Stimulated activated CD4-positive, alpha-beta T cell treated with anti-CD3 and anti-CD28 coated beads, Interleukin-12 subunit alpha, Interleukin-12 subunit beta, amount 100 ng/mL, for 24 hours (primary cell): ENCODE measurements at places on chromosomes 4 and X.

DNA sequence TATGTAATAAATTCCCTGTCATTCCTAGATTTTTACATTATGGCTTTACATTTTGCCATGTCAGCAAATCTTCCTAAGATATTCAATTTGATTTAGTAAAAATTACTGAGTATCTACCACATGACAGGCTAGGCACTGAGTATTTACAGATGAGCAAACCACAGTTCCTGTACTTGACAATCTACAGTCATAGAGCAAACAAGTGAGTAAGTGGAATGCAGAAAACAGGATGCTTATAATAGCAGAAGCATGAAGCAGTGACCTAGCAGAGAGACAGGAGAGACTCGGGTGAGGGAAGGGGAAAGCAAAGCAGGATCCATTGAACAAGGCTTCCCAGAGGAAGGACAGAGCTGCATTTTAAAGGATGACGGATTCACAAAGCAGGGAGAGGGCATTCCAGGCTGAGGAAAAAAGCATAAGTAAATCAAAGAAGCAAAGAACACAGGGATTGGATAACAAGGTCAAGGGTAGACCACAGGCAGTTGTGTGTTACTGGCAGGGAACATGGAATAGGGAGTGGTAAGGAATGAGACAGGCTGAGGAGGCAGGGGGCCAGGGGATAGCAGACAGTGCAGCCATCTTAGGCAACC lies 124.7 kb upstream of the C1QTNF7 start:
- DNase-seq, result no peak

GRCh38 chr4:82951196-82951595 lies 50.7 kb downstream of the THAP9 start:
- DNase-seq, result no peak

- DNase-seq, result peak; percentile 9
Measured at GRCh38 chr4:56655209-56655626, 25.9 kb downstream of the HOPX start.

- DNase-seq, result no peak
Measured at GRCh38 chr4:2827071-2827873, 16.4 kb upstream of the ADD1 start.

GRCh38 chr4:87047281-87047798 lies 112.5 kb downstream of the AFF1 start:
- DNase-seq, result no peak

- no peak for DNase-seq
Measured at GRCh38 chrX:133961046-133961445, 24.3 kb downstream of the GPC3 start.

DNA sequence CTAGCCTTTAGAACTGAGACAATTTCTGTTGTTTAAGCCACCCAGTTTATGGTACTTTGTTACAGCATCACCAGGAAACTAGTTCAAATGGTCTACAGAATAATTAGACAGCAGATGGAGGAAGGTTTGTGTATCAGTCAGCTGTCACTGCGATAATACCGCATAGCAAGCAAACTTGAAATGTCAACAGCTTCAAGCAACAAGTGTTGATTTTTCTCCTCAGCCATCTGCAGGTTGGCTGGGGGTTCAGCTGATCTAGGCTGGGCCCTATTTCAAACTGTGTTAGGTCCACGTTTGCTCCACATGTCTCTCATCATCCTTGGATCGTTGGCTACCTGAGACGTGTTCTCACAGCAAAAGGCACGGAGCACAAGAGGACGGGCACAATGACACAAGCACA lies 19.2 kb upstream of the PHEX start:
- no peak for DNase-seq

DNA sequence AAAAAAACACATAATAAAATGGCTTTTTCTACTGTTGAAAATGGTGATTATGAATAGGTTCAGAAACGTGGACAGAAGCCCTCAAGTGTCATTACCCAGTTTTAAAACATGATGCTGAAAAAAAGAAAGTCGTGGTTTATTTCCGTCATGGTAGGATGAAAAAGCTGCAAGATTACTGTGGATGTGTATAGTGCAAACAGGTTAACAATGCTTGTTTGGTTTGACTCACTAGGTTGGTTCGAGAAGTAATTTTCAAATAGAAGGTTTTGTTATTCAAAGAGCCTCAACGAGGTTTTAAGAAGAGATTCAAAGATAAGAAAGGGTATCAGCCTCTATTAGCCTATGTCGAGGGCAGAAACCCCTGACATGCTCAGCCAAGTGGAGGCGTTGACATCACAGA lies 2.5 kb upstream of the RXFP1 start:
- DNase-seq, result no peak

DNA sequence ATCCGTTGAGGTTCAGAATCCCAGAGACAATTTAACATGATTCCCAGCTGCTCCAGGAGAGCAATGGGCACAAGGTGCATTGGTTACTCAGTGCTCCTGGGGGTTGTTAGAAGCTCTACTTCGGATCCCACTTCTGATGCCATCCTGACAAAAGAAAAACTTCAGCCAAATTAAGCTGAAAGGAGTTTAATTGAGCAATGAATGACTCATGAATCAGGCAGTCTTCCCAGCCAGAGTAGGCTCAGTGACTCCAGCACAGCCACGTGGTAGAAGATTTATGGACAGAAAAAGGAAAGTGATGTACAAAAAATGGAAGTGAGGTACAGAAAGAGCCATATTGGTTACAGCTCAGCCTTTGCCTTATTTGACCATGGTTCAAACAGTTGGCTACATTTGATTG lies 95.7 kb downstream of the PWWP3B start:
- no peak for DNase-seq

- DNase-seq, result no peak
Measured at GRCh38 chr4:57020467-57021101, 41.9 kb downstream of the POLR2B start.

DNA sequence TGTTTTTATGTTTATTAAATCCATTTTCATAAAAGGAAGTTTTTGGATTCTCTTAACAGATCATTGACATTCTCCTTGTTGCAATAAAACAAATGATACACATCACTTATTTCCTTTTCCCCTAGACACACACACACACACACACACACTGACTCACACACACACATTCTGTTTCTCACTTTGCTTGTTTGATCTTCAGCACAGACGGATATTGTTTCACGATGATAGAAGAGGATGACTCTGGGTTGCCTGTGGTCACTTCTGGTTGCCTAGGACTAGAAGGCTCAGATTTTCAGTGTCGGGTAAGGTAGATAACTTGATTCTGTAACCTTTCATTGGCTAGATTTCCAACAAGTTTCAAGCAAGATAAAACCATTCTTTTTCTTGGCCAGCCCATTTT lies 356.8 kb downstream of the BMPR1B start:
- DNase-seq, result no peak

- no peak for DNase-seq
Measured at GRCh38 chrX:13051529-13052172, 7.2 kb upstream of the FAM9C start.

DNA sequence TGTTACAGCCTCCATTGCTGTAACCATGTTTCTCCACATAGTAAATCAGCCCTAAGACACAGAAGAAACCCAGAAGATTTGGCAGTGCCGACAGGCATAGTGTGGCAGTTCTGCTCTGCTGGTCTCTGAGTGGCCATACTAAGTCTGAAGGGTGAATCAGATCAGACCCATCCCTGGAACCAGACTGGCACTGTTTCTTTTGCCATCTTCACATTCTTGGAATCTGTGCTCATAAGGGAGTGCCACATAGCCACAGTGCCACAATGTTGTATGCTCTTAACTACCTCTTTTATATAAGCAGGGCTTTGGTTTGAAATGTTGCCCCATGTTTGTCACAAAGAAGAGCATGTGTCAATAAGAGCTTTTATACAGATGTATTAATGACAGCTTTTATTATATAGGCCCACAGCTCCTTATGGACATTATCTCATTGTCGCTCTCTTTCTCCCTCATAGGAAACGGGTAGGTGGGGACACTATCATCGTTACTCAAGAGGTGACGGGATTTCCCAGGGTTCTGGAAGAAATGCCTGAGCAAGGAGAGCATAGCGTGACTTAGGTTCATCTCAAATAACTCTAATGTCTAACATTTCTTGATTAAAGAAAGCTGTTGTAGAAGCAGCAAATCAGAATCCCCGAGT lies 128.2 kb downstream of the CBR4 start:
- DNase-seq, result no peak

- no peak for DNase-seq
Measured at GRCh38 chr4:2652415-2653160, 103.5 kb downstream of the TNIP2 start.

- DNase-seq, result no peak
Measured at GRCh38 chr4:37798616-37799015, 27.9 kb upstream of the PGM2 start.

DNA sequence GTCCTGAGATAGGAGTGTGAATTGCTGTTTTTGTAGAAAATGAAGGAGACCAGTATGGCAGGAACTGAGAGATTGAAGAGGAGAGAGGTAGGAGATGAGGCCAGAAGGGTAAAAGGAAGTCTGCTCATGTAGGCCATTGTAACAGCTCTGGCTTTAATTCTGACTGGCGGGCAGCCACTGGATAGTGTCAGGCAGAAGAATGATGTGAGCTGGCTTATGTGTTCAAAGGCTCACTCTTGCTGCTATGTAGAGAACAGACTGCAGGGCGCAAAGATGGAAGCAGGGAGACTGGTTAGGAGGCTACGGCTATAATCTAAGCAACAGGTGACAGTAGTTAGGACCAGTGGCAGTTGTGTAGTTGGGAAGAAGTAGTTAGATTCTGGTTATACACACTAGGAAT lies 160.2 kb upstream of the FGF13 start:
- no peak for DNase-seq

DNA sequence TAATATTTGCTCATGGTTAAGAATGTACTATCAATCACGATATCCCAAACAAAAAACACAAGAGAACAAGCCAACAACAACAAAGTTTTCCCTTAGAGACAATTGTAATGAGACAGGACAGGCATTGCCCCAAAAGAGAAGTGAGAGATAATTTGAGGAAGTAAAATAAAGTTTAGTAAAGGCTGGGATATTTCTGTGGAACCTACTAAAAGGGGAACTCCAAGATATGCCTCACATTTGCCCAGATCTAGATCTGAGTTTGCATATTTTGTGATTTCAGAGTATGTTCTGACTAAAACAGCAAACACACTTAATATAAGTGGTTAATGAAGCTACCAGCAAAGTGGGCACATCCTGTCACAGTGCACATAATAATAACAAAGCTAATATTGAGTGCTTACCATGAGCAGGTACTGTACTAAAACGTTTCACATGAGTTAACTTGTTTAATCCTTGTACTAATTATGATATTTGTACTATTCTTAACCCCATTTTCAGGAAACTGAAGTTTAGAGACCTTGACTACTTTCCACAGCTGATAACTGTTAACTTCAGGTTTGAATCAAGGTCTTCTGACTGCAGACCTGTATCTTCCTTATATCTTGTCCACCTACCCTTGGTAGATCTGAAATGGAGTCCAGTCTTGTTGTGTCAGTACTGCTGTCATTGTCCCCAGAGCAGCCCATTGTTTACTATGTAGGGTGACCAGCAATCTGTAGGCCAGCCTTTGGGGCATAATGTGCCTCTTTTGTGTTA lies 26.0 kb upstream of the BMP2K start:
- DNase-seq, result no peak

DNA sequence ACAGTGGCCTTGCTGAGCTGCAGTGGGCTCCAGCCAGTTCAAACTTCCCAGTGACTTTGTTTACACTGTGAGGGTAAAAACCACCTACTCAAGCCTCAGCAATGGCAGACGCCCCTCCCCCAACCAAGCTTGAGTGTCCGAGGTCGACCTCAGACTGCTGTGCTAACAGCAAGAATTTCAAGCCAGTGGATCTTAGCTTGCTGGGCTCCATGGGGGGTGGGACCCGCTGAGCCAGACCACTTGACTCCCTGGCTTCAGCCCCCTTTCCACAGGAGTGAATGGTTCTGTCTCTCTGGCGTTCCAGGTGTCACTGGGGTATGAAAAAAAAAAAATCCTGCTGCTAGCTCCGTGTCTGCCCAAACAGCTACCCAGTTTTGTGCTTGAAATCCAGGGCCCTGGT lies 168.9 kb upstream of the INTU start:
- DNase-seq, result no peak

- DNase-seq, result no peak
Measured at GRCh38 chr4:118224243-118224829, 128.5 kb downstream of the PRSS12 start.

DNA sequence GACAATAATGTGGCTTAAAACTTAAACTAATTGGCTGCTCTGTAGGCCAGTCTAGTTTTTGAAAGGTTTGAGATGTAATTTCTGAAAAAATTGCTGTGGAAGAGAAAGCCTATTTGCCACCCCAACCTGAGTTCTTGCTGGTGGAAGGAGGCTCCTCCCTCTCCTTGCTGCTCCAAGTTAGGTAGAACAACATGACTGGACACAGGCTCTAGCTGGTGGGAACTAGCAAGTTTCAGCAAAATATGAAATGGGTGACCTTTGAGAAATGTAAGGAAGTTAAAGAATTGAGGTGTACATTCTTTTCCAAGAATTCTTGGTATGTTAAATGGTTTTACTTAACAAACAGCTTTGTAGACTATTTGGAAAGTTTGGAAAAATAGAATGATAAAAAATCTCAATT lies 8.0 kb downstream of the RPL34 start:
- no peak for DNase-seq

GRCh38 chr4:77232653-77233052 lies 75.6 kb downstream of the CCNG2 start:
- DNase-seq, result no peak

GRCh38 chr4:55086578-55086977 lies 38.8 kb downstream of the KDR start:
- DNase-seq, result no peak
